ENCODE measurements at places on chromosomes 4 and X.

DNA sequence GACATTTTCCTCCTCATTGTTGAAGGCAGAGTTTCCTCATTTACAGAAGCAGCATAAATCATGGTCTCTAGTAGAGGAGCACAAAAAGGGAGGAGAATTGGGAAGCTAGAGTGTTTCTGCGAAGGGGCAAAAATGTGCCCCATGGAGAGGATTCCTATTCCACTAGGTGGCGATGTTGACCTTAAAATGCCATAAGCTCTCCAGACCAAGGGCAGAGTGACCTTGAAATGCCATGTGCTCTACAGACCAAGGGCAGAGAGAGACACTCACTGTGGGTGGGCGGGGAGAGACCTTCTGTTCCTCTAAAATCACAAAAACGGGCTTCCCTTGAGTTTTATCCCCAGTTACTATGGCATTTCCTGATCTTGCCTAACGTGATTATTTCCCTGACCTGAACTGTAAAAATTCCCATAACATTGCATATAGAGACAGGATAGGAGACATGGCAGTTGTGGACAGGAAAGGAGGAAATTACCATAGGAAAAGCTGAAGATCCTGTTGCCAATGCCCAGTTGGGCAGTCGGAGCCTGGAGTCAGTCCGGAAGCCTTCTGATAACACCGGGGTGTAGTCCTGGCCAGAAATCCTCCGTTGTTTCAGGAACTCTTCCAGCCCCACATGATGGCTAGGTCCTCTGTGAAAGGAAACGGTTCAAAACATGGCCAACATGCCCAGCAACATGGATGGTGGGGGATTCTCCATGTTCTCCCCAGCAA is 567.7 kb downstream of the MAGEB5 start:
- peak; percentile 69 for DNase-seq

GRCh38 chr4:118586357-118586790 is 98.8 kb upstream of the METTL14 start:
- no peak for DNase-seq

GRCh38 chrX:129618997-129619396 is 35.8 kb downstream of the APLN start:
- no peak for DNase-seq

DNA sequence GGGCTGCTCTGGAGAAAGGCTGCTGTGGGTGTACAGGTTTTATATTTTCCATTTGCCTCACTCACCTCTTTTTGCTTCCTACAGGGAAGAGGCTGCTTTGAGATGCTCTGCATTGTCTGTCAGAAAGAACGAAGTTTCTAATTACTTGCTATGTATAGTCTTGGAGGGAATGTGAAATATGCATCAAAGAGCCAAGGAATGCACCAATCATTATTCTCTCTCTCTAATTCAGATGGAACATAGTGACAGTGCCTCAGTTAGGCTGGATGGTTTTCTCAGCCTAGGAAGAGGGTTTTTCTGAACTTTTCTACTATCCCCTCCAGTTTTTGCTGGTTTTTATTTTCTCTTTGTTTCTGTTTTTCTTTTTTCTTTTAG is 106.8 kb upstream of the SLC4A4 start:
- no peak for DNase-seq

GRCh38 chr4:23290656-23291055 is 597.9 kb downstream of the GBA3 start:
- DNase-seq, result no peak

DNA sequence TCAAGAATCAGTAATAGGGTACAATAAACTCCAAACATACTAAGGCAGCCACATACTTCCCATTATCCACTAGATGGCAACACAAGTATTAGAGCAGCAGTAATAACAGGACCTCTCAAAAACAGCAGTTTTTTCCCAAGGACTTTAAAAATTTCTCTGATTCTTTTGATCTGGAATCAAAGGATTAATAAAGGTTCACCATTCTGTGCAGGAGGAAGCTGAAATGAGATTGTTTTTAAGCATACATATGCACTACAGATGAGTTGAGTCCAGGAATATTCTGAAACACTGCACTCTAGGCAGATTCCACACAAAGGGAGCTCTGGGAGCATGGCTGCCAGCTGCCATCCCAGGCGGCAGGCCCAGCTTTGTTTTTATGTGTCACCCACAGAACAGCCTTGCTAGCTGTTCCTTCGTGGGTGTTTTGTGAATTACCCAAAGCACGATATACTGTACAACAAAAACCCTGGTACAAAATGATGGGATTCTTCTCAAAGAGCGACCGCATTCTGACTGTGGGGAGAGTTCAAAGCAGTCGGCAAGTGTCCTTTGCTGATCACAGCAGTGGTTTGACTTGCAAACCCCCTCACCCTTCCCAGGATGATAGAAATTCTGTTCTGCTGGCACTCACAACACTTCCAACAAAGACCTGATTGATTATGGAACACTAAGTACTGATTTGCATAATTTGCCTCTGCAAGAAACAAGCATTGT is 61.0 kb downstream of the STX18 start:
- peak; percentile 10 for DNase-seq

- no peak for DNase-seq
Measured at GRCh38 chr4:144750348-144750747, 104.4 kb downstream of the HHIP start.

DNA sequence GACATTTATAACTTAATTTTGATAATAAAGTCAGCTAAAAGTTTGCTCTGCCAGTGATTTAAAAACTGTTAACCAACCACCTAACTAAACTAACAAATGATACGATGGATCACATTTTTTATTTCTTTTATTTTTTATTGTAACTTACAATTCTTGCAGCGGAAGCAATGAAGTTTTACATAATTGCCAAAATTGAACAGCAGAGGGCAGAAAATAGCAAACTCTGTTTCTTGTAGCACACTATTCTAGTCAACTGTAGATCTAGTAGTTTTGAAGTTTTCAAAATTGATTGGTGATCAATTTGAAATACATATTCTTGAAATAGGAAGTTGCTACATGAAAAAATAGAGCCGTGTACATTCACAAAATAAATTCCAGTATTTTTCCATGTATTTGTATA is 2.8 kb upstream of the GRIA2 start:
- peak; percentile 40 for DNase-seq

DNA sequence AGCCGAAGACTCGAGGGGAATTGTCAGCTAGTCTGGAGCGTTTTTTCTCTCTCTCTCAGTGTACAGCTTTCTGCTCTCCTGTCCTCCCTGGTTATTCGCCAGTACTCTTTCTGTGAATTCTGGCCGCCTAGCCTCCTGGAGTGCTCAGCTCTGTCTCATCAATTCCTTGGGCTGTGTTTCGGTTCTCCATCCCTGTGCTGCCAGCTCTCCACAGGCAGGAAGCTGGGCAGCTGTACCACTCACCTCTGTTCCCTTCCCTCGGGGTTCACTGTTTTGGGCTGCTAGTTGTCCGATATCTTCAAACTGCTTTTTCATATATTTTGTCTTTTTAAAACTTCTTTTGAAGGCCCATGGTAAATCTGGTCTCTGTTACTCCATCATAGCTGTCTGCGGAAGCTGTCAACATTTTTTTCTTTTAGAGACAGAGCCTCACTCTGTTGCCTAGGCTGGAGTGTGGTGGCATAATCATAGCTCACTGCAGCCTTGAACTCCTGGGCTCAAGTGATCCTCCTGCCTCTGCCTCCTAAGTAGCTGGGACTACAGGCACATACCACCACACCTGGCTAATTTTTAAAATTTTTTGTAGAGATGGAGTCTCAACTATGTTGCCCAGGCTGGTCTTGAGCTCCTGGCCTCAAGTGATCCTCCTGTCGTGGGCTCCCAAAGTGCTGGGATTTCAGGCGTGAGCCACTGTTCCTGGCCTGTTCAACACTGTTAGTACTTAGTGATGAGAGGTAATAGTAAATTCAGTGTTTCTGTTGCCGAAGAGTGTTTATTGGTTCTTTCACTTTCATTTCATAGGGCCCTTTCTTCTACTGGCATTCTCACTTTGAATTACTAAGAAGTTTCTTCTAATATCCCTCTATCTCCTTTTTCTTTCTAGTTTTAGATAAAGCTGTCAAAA is 18.6 kb downstream of the ZCCHC4 start:
- no peak for DNase-seq

All from NAMALWA (cell line).